ENCODE measurements at places on chromosomes 2 and 18.

- no peak for DNase-seq
Observed at GRCh38 chr2:27307545-27308358, 493 bp downstream of the UCN start.

DNA sequence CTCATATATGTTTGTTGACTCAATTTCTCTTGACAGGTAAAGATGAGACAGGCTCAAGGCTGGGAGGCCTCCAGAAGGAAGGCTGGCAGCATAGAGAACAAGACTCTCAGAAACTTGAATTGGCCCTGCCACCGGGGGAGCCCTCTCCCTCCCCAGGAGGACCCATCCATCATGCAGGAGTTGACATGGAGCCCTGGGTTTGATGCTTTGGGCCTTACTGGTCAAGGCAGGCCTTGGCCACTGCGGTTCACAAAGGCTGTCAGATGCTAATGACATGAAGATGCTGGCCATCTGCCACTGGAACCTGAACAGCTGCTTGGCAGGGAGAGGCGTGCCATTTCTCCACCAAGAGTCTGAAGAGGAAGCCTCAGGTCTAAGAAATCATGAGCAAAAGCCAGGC lies 193.6 kb downstream of the MTCL1 start:
- no peak for DNase-seq

GRCh38 chr2:176491172-176491904 lies 222.1 kb downstream of the MTX2 start:
- no peak for DNase-seq

DNA sequence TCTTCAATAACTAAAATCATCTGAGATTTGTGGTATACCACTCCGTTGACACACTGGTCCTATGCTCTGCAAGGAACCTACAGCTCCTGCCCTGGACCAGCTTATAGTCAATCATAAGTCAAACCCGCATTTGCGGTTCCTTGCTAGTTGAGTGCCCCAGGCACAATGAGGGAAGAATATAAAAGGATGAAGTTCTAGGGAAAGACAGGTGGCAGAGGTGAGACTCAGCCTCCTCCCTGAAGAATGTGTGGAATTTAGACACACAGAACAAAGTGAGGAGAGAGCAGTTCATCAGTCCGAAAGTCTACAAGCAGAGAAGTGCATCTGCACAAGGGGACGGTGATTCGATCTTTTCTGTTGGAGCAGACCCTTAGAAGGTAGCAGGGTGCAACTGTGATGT lies 615.0 kb upstream of the FANCL start:
- no peak for DNase-seq

DNA sequence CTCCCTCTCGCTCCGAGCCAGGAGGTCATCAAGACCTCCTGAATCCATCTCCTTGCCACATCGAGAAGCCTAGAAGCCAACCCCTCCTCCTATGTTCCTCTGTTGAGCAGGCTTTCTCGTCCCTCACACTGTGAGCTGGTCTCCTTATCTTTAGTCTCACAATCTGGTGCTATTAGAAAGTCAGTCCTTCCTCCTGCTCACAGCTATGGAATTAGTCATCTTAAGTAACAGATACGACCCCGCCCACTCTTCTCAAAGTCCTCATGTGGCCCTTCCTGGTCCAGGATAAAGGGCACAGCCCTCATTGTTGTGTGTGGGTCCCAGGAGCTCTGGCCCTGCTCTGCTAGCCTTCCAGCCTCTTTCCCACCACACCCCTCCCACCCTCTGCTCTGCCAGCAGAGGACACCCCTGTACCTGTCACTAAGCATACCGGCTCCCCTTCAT lies 41.4 kb upstream of the TRIB2 start:
- DNase-seq, result no peak

DNA sequence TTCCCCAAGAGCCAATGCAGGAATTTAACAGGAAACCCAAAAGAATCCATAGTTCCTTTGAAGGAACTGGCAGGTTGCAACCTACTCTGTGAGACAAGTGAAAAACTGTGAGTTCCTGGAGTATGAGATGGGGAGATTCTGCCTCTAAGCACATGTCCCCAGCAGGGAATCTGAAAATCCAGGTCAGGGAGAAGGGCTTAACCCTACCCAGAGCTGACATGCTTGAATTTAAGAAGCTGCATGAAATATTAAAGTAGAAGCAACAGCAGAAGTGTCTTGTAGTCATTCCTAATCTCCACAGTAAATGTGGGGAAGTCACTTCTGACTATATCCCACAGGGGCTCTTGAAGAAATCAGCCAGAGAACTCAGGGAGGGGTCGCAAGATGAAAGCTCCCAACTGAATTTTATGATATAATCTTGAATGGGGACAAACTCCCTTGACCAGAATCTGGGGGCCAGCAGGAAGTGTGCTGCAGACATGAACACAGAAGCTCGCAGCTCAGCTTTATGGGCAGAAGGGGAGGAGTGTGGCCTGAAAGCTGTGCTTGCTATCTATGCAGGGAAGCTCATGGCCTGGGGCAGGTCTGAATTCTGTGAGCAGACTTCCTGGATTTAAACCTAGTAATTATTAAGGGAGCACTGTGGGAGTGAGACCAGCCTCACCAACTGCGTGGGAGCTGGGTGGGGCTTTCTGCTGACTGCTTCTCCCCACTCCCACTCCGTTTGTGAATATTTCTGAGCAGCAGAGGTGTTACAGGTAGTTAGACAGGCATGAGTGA lies 184.1 kb upstream of the KYNU start:
- DNase-seq, result no peak

DNA sequence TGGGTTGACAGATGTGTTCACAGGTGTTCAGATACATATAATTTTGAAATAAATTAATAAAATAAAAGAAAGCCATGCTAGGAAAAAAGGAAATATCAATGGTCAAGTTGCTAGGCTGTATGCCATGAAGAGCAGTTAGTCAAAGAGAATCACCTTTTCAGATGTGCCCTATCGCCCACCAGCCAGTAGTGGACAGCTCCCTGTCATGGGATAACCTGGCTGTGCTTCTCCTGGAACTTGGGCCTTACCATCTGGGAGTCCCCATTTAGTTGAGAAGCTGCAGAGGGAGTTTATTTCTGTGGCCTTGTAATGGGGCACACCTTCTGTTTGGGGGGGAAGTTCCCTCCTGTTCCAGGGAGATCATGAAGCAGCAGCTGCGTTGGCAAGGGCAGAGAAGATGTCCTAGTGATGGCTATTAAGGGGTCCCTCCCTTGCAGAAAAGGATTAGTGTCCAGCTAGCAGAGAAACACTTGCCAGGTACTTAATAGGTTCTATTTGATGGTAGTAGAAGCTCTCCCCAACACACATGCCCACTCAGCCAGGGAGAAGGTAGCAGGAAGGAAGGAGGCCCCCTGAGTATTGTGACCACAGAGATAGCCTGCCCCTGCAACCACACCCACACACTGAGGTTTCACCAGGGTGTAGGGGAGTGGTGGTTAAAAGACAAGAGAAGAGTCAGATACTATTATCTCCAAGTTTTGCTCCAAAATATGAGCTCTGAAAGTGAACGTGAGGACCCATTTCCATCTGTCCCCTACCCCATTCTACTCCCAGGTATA lies 117.7 kb downstream of the B3GNT2 start:
- no peak for DNase-seq

- no peak for DNase-seq
Observed at GRCh38 chr2:98474979-98475632, 30.4 kb downstream of the INPP4A start.

DNA sequence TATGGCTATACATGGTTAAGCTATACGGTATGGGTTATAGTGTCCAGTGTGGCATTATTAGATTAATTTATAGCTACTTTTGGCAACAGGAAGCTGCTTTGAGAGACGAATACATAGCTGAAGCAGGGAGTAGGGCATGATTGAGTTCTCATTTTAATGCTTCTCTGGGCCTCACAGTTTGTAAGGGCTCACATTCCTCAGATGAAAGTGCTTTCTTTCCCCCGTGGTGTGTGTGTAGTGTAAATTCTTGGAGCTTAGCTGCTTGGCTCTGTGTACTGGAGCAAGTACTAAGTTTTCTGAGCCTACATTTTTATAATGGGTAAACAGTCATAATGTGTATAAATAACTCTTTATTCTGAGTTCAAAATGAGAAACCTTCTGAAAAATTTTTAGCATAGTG lies 173.7 kb downstream of the PTPRM start:
- no peak for DNase-seq

DNA sequence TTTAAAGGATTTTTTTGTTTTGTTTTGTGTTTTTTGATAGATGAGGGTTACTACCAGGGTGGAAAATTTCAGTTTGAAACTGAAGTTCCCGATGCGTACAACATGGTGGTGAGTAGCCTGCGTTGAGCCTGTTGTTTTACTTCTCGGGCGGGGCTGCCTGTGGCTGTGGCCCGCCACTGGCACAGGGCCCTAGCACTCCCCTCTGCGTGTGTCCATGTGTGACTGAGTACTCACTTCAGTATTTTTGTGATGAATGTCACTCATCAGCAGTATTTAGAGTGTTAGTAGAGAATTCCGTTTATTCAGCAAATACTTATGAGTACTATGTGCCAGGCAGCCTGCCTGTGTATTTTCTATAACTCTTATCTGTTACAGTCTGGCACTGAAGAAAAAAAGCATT lies 44.3 kb upstream of the SCLY start:
- no peak for DNase-seq

DNA sequence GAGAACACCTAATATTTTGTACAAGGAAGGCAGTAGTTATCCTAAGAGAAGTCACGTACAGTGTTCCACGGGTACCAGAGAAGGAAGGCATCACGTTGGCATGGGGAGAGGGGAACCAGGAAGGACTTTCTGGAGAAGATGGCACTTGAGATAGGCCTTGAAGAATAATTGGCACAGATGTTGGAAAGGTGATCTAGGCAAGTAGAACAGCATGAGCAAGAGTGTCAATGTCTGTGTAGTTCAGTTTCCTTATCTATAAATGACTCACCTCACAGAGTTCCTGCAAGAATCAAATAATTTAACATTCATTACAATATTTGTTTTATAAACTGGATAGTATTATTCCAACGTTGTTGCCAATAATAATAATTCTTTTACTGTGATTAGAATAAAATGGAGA lies 48.3 kb upstream of the BZW1 start:
- no peak for DNase-seq

GRCh38 chr2:42351864-42352263 lies 9.2 kb downstream of the COX7A2L start:
- DNase-seq, result no peak

GRCh38 chr2:236799391-236800026 lies 229.9 kb downstream of the ACKR3 start:
- DNase-seq, result no peak

DNA sequence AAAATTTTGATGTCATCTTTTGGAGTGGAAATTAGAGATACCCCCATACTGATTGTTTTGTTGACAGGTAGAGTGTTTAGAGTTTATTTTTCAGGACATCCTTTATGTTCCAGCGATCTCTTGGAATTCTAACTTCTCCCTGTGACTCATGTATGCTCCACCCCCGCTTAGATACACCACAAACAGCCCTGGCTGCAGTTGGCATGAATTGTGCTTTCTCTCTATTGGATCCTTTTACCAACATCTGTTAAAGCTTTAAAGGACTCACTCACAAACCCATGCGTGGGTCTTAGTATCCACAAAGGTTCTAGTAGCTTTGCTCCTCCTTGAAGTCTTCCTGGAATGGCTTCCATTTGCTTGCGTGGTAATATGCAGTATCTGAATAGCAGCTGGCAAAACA lies 409.5 kb upstream of the POU3F3 start:
- no peak for DNase-seq

GRCh38 chr18:79797518-79798345 lies at the start of gene KCNG2:
Gene KCNG2 (plus strand): TSS chr18:79797938. CDS start chr18:79863668, 65,730 bp downstream.
- no peak for DNase-seq

DNA sequence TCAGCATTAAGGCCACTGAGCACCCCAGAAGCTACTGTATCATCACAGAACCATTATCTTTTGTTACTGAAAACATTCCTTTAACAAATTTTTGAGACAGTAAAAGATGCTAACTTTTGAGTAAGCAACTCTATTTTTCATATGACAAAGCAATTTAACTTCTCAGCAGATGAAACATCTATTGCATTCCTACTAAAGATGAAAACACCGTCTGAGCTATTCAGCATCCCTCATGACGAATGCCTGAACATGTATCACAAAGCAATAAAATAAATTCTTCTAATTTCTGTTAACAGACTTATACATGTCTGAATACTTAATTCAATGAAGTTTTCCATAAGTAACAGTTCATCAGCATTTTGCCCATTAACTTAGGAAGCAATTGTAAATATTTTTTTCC lies 23.9 kb downstream of the CHN1 start:
- DNase-seq, result no peak

- no peak for DNase-seq
Observed at GRCh38 chr2:115596659-115597375, 1154.4 kb downstream of the DPP10 start.

DNA sequence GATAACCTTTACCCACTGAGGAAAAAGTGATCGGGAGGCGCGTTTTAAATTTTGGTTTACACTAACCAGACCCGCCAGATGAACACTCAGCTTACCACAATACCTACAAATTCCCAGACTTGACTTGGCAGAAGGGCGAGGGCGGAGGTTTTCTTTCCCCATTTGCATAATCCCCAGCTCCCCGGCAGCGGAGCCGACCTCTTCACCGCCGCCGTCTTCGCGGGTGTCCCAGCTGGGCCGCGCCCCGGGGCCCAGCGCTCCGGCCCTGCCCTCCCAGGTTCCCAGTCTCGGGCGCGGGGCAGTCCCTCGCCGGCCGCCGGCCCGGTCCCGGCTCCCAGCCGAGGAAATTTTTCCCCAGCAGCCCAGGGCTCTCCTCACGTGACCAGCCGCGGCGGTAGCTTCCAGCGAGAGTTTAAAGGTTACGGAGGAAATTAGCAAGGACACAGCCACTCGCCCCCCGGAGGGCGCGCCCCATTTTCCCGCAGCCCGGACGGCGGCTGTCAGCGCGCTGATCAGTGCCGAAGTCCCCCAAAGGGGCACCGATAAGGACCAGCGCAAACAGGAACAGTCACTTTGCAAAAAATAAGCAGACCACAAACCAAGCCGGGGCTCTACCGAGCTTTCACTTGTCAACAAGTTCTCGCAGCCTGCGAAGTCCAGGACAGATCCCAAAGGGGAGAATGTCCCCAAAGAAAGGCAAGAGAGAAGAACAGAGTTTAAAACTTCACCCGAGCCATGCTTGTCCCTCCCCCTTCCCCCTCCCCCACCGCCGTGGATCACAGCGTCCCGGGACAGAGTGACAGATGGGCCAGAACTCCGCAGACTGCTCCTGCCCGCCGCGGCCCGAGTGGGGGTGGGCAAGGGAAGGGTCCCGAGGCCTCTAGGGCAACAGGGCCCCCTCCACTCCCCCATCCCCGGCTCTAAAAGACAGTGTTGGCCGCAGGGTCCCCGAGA lies 1.3 kb upstream of the PRKCE start:
- DNase-seq, result peak; percentile 49

- DNase-seq, result no peak
Observed at GRCh38 chr2:79782576-79783452, 270.0 kb downstream of the CTNNA2 start.

All from effector CD8-positive, alpha-beta T cell (primary cell).